GM12865 (cell line): ENCODE measurements at places on chromosomes 4 and X.

GRCh38 chrX:30610026-30610425 is 32.5 kb upstream of the TASL start:
- DNase-seq = no peak

DNA sequence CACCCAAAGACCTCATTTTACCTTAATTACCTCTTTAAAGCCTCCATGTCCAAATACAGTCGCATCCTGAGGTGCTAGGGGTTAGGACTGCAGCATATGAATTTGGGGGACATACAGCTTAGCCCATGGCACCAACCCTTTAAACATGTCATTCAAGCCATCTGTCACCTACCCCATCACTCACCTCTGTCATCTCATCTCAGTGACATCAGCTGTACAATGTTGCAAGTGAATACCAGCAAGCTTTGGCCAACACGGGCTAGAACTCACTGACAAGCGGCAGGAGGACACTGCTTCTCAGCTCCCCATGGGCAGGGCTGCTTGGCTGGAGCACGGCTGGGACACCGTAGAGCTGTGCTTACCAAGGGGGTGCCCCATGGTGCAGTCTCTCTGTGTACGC is 107.5 kb downstream of the STK32B start:
- DNase-seq = no peak

GRCh38 chr4:101033986-101034385 is 313.3 kb downstream of the PPP3CA start:
- no peak for DNase-seq

GRCh38 chr4:2423695-2424094 is 4.9 kb downstream of the CFAP99 start:
- DNase-seq = no peak

- no peak for DNase-seq
Observed at GRCh38 chr4:99915449-99915848, 21.2 kb upstream of the LAMTOR3 start.
